ENCODE measurements at places on chromosomes 3 and 15.
A peak's percentile ranks its signal among the peaks of the same experiment; 100 is the strongest.

DNA sequence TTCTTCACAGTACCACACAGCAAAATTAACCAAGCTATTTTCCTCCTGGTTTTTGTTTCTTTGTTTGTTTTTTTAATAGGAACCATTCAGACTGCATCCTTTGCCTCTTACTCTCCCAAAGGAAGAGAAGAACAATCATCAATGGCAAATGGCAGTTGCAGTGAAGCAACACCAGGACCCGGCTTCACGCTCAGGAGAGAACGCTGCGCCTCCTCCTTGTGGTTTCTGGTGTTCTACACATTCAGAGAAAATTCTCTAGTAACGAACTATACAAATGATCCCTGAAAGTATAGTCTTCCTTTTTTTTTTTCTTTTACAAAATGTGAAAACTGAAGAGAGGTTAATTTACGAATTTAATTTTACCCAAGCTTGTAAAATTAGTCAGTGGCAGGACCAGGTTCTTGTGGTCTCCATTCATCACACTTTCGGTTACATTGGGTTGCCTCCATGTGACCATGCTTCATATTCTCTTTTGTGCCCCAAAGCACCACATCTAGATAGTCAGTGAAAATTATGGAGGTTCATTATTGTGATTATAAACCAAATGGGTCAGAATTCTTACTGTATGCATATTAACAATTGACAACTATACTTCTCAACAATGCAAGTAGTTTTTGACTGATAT, 10.6 kb upstream of the MINDY2 start:
- DNase-seq, result no peak

DNA sequence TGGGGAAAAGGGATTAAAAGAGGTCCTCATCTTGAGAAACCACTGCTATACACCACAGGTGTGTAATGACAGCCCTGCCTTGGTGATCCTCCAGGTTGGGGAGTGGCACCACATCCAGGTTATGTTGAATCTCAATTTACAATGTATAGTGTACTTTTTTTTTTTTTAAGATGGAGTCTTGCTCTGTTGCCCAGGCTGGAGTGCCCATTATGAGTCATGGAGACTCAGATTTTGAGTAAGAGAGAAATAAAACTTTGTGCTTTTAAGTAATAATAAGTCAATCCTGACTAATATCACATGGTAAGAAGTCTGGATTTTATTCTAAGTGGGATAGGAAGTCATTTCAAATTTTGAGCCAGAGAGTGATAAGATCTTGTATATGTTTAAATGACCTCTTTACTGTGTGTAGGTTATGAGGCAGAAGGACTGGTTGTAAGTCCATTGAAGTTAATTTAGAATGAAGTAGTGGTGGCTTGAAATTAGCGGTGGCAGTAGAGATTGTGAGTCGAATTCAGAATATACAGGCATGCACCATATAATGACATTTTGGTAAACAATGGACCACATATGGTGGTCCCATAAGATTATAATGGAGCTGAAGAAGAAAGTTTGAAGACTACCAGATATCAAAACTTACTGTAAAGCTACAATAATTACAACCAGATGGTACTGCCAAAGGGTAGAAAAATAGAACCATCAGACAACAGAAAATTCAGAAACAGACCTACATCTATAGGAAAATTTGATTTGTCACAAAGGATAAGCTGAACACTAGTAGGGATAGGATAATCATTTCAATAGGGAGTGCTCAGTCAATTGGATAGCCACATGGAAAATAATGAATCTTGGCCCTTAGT, 20.7 kb downstream of the POPDC2 start:
- peak; percentile 85 for DNase-seq

- no peak for DNase-seq
These were observed 14.2 kb downstream of the CRBN start for GRCh38 chr3:3165241-3165640.

DNA sequence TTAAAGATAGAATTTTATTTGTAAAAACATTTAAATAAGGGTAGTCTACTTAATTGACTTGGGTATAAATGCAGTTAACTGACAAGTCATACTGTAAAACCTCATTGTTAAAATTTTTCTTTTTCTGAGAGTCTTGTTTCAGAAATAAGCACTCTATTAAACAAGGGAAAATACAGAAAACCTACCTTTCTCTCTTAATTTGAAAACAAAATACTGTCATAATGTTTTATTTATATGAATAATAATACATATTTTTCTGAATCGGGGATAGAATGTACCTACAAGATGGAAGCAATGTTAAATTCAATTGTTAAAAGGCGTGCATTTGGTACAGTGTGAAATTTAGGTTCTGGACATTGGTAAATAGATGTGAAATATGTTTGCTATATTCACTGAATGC, 17.8 kb downstream of the ZIC1 start:
- no peak for DNase-seq

- DNase-seq, result no peak
These were observed at the start of gene ADAMTS9 for GRCh38 chr3:64687781-64688604. Gene ADAMTS9, minus strand, starts transcription at chr3:64688000. Its CDS starts 343 bp downstream, at chr3:64687657.

DNA sequence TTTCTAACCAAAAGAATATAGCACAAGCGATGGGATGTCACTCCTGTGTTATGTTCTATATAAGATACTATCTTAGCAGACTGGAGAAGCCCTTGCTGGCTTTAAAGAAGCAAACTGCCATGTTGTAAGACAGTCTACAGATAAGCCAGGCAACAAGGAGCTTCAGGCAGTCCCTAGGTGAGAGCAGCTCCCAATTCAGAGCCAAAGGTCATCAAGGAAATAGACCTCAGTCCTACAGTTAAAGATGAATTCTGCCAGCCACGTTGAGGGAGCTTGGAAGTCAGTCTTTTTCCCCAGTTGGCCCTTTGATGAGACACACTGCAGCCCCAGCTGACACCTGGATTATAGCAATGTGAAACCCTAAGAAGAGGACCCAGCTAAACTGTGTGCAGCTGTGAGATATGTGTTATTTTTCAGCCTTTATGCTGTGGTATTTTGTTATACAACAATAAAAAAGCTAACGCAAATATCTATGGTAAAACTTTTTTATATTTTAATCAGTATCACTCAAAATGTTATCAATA, 102.5 kb upstream of the AKAP13 start:
- DNase-seq, result no peak

GRCh38 chr3:194756460-194756779, 70.7 kb downstream of the FAM43A start:
- DNase-seq, result no peak

DNA sequence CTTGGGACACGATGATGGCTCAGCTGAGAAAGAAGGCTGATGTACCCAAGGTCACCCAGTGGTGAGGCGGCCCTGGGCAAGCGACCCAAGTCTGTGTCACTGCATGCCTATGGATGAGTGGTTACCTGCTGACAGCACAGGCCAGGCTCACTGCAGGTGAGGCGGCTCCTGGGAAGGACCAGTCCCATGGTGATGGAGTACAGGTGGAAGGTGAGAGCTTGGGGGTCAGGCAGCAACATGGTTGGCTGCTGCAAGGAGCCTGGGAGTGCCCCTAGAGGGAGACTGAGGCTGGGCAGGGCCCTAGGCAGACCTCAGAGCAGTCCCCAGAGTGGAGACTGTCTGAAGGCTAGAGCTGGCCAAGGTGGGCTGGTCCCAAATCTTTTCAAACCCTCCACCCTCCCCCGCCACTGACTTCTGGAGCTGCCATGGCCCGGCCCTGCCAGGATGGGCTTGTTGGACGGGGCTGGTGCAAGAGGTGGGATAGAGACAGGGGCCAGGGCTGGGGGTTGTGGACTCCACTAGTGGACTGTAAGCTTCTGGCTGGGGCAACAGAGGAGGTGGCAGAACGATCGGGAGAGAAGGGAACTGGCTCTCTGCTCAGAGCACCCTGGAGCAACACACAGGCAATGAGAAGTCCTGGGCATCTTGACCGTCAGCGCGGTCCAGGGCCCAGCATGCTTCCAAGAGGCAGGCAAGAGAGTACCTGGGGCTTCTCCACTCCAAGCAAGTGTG, 72.5 kb upstream of the SLC6A11 start:
- DNase-seq, result no peak

- no peak for DNase-seq
These were observed 273.7 kb upstream of the UMPS start for GRCh38 chr3:124456506-124456905.

DNA sequence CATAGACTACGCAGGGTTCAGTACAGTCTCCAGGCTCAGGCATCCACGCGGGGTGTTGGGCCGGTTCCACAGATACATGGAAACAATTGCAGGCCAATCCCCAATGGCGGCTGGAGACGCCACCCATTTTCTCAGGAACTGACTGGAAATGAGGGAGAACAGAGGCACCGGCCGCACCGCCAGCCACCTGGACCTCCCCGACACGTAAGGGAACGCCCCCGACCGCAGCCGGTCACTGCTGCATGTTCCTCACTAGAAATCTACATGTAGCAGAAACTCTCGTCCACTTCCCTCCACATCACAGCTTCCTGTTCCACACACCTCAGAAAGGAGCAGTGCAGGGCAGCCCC, 29.2 kb downstream of the CYFIP1 start:
- no peak for DNase-seq

- DNase-seq, result peak; percentile 2
These were observed 81.6 kb downstream of the LRRC49 start for GRCh38 chr15:70974004-70974832.

GRCh38 chr15:58929891-58930416, 3.5 kb downstream of the SLTM start:
- DNase-seq, result no peak

DNA sequence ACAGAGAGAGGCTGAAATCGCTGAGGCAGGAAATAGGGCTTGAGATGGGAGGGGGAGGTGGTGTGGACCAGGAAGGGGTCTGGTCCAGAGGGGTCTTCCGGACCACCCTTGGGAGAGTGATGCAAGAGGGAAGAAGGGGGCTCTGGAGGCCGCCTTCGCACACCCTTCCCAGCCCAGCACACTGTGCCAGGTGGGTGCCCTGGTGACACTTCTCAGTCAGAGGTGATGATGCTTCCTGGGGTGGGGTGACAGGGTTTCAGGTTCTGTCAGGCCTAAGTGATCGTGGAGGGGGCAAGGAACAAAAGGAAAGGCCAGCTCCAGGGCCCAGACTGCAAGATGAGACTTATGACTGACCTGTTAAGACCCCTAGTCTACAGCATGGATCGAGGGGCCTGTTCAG, 12.7 kb downstream of the SEMA3G start:
- DNase-seq, result no peak
